ENCODE measurements at places on chromosomes 12 and 14.

DNA sequence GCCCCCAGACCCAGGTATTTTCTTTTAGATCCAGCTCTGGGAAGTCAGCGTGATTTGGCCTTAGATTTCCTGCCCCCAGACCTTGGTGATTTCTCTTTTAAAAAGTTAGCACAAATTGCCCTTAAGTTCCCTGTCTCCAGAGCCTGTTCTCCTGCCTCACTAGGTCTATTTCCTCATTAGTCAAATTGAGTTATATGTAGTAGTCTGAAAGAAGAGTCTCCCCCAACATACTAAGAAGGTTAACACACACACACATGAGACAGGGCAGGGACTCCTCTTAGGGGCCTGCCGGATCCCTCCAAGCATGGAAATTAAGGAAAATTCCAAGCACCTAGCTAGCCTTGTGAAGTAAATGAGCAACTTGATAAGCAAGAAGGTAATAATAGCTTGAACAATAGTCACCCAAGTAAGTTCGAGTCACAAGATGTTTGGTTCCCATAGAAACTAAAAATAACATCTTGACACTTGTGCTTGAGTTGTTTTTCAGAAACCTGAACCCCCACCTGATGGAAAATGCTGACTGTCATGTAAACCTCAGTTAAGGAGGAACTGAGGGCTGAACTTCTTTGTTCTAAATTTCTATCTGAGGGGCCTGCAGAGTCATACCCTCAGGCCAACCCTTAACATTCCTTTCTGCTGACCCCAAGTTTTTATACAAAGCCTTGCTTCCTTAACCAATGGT, 51.6 kb downstream of the CAND1 start:
- no peak for DNase-seq

- no peak for DNase-seq
Measured at GRCh38 chr12:76259106-76259505, 89.1 kb downstream of the BBS10 start.

- no peak for DNase-seq
Measured at GRCh38 chr14:93309427-93309966, 23.3 kb downstream of the BTBD7 start.

GRCh38 chr14:27573018-27573417, 975.2 kb upstream of the NOVA1 start:
- no peak for DNase-seq

DNA sequence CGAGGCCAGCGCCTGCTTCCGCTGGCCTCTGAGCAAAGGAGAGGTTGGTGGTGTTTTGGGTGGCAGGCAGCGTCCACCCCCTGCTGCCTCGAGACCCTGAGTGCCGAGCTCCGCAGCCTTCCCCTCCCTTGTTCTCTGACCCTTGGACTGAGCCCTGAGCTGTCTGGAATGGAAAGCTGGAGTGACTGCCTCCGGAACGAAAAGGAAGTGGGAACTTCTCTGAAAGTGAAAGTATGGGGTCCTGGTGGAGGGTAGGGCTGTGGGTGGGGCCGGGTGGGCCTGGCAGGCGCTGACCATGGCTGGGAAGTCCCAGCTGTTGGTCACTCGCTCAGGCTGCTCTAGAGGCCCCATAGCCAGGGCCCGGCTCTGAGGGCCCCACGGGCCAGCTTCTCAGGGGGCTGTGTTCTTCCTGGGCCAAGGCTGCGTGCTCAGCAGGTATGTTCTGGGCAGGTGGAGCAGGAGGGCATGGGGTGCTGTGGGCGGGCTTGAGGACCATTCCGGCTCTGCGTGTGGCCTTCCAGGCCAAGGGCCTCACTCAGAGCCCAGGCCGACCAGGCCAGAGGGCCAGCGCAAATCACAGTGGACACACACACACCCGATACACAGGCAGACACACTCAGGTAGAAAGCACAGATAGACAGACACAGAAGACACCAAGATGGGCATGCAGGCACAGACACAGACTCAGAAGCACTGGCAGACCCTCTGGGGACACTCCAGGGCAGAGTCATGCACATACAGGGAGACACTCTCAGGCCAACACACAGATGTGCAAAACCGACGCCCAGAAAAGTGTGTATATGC, at the start of gene EXOC3L4:
Gene EXOC3L4 (plus strand): TSS at position 320 of the 804 bp plus-strand sequence. CDS start 5,495 bp downstream, outside the sequence.
- DNase-seq, result no peak

- DNase-seq, result no peak
Measured at GRCh38 chr14:89779707-89780106, 174.8 kb downstream of the EFCAB11 start.

DNA sequence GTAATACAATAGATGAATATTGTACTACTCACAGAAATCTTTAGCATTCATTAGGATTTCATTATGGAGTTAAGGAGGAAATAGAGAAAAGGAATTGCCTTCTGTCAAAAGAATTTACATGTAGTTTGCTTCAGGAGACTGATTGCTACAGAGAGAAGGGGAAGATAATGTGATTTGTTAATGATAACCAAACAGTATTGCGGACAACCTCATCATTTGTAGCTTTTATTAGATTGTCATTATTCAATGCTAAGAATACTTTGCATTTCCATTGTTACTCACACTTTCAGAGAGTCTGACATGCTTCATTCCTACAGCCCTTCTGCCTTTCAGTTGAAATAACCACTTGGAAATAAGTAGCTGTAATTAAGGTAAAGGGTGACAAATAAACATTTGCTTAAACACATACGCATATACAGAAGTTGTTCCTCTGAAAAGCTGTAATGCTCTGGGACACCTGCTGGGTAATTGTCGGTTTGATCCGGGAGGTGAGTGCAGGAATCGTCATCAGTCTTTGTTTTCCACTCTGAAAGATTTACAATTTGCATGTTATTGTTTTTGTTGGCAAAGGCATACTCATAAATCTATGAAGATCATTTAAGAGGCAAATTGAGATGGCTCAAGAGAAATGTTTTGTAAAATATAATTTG, 600.2 kb downstream of the TRHDE start:
- DNase-seq, result no peak

Measured in stimulated activated CD4-positive, alpha-beta T cell treated with anti-CD3 and anti-CD28 coated beads, TNF-alpha, amount 100 ng/mL, for 48 hours (primary cell).